ENCODE measurements at places on chromosomes 7 and 10.

GRCh38 chr7:80770061-80770460 is 131.6 kb downstream of the CD36 start:
- DNase-seq: no peak

DNA sequence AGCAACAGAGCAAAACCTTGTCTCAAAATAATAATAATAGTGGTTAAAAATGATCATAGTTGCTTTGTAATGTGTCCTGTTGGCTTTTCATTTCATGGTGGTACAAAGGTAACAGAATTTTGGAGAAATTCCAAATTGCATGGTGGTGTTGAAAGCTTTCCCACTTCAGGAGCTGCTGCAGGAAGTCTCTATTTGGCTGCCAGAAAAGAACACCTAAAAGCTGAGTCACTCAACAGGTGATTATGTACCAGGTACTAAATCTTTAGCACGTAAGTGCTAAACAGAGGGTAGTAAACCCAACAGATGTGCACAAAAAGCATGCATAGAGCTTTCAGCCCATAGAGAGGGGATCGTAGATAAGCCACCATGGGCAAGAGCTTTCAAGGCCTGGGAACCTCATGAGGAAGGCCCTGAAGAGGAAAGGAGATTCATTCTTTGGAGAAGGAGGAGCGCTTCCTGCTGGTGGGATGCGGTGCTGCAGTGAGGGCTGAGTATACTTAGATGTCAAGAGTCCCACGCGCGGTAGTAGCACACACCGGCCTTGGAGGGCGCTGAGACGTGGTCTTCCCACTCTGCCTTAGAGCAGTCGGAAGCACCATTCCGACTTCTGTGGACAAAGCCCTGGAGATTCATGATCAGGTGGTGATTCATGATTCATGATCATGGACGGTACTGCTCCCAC is 118.7 kb downstream of the RALA start:
- DNase-seq: peak; percentile 55

DNA sequence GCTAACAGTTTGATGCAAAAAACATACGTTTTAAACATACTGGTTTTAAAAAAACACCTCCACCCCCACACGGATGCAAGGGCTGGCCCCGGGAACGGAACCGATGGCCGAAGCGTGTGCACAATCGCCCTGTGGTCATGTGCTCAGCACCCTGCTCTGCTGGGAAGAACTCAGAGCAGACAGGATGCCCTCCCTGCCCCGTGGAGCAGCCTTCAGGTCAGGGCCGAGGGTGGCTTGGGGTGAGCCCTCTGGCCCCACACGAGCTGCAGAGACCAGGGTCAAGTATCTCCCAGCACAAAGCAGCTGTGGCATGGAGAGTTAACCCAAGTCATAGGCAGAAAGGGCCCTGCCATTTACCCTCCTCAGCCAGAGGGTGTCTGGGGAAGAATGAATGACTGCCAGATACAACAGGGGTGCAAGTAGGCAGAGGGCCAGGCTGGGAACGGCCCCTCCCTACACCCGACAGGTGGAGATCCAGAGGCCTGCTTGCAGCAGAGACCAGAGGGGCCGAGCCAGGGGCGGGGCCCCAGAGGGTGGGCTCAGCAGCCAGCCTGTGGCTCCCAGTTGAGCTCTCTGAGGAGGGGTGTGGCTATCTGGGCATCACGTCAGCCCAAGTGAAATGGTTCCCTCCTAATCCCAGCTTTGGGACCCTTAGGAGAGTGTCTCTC is 56.8 kb downstream of the ZRANB1 start:
- no peak for DNase-seq

- peak; percentile 19 for DNase-seq
Observed at GRCh38 chr10:78362406-78363022, 328.9 kb downstream of the RPS24 start.

GRCh38 chr7:5397736-5398135 is 25.9 kb downstream of the TNRC18 start:
- DNase-seq: peak; percentile 48

DNA sequence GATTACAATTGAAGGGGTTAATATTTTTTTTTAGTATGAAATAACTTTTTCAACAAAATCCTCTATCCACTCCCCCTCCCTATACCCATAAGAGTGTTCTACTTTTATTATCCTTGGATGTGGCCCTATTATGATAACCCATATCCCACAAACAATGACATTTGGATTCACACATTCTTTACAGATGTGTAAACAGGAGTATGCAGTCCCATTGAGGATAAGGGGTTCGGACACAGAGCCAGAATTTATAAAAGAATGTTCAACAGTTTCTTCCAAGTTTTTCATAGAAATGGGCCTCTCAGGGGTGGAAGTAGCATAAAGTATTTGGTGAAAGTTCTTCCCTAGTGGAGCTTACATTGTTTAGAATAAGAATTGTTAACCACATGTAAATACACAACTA is 16.1 kb upstream of the PCLO start:
- DNase-seq: no peak

DNA sequence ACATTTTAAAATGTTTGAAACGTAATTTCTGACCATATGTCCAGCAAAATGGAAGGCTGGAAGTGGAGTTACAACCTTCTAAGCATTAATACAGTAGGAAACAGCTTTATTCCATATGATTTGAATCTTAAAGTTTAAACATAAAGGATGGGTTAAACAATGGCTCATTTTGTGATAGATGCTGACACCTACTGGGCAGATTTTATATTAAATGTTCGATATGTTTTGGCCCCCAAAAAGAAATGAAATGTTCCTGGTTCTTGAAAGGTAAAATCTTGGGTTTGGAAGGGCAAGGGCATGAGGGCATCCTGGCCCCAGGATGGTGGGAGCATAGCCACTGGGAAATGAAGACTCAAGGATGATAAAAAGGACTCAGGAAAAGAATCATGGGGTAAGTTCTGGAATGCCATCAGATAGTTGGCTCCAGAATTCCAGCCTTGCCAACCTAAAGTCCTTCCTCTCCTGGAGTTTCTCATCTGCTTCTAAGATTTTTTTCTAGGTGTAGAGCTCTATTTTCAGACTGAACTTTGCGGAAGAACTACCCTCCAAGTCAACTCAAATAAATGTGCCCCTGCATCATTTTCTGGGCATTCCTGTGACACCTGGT is 34.6 kb upstream of the SLC35G1 start:
- DNase-seq: peak; percentile 5

- DNase-seq: no peak
Observed at GRCh38 chr10:66463611-66464010, 462.2 kb upstream of the LRRTM3 start.

- DNase-seq: no peak
Observed at GRCh38 chr10:44352316-44353127, 32.4 kb downstream of the CXCL12 start.

DNA sequence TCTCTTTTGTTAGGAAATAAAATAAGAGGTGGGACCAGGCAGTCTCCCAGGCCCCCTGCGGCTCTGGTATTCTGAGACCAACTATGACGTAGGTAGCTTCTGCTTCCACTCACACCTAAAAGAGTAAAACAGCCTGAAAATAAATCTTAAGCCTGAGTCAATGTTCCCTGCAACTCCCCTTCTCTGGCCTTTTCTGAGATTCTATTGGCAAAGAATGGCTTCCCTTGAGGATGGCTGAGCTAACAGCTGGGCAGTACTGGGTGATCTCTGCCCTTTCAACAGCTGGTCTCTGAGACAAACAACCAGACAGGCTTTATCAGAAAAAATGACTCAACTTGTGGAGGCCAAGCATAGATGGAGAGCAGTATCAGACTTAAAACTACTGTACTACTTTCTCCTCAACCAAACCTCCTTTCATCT is 58.7 kb downstream of the CREB3L2 start:
- peak; percentile 43 for DNase-seq

GRCh38 chr7:119720541-119720940 is 552.4 kb upstream of the KCND2 start:
- no peak for DNase-seq

GRCh38 chr7:112422842-112423496 is 27.3 kb upstream of the IFRD1 start:
- peak; percentile 60 for DNase-seq

DNA sequence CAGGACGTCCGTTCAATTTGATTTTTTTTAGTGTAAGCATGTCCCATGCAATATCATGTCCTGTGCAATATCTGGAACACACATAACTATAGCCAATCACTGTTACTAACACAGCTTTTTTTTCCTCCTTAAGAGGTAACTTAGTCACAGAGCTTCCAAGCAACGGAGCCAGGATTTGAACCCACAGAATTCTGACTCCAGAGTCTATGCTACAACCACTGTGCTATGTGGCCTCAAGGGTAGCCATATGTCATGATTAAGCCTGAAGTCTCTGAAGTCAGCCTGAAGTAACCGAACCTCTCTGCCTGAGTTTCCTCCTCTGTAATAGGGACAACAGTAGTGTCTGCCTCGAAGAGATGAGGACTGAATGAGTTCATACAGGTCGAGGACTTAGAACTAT is 42.2 kb upstream of the TCF7L2 start:
- no peak for DNase-seq

- peak; percentile 59 for DNase-seq
Observed at GRCh38 chr10:43292755-43293676, 26.2 kb upstream of the RASGEF1A start.

DNA sequence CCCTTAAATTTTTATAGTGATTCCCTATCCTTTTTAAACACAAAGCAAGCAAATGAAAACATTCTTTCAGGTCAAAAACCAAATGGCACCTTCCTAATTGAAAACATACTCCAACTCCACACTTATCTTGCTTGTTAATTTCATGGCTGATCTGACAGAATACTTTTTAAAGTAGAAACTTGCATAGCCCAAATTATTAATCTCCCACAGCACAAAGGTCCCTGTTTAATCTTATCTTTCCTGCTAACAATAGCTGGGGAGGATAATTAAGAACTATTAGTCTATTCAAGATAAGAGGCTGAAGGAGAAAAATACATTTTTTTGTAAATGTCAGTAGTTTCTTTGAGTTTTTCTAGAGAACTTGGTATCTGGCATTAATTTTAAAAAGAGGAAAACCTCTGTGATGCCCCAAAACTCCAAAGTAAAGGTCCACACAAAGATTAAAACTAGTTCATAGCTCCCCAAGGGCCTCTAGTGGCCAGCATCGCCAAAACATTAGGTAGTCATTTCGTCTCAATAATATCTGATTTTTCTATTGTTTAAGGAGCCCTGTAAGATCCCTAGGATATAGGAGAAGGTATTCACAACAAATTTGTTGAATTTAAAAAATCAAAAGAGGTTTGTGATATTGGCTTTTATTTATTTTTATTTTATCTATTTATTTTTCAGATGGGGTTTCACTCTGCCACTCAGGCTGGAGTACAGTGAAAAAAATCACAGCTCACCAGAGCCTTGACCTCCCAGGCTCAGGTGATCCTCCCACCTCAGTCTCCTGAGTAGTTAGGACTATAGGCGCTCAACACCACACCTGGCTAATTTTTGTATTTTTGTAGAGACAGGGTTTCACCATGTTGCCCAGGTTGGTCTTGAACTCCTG is 14.7 kb downstream of the CDNF start:
- peak; percentile 56 for DNase-seq

- DNase-seq: no peak
Observed at GRCh38 chr7:140403878-140404564, at the start of gene RAB19. TSS of gene RAB19 (plus strand) at chr7:140404058. CDS start at chr7:140407647, 3,589 bp downstream.

GRCh38 chr10:117685431-117685830 is 142.9 kb downstream of the EMX2 start:
- DNase-seq: no peak

DNA sequence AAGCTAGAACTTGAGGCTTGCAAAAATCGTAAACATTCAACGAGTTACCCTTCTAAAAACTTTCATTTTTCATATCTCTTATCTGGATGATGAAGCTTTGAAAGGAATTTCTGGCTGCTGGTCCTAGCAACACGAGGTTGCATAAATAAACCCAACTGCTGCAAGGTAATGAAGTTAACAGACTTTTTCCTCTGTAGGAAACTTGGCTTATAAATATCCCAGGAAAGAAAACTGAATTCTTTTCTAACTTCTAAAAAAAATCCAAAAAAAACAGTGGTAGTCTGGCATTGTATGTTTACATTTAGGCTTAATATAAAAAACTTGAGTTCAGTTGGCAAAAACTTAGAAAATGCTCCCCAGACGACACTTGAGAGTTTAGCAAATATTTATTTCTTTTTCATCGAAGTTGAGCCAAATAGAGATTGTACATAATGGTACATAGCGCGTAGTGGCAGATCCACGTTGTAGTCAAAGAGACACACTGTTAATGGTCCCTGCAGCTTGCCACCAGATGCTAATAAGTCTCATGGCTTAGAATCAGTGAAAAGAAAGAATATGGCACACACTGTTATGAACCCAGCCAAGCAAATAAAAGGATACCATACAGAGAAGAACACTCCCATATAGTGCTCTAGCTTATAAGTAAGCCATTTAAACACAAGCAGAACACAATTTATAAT is 200.3 kb upstream of the PCLO start:
- DNase-seq: no peak

DNA sequence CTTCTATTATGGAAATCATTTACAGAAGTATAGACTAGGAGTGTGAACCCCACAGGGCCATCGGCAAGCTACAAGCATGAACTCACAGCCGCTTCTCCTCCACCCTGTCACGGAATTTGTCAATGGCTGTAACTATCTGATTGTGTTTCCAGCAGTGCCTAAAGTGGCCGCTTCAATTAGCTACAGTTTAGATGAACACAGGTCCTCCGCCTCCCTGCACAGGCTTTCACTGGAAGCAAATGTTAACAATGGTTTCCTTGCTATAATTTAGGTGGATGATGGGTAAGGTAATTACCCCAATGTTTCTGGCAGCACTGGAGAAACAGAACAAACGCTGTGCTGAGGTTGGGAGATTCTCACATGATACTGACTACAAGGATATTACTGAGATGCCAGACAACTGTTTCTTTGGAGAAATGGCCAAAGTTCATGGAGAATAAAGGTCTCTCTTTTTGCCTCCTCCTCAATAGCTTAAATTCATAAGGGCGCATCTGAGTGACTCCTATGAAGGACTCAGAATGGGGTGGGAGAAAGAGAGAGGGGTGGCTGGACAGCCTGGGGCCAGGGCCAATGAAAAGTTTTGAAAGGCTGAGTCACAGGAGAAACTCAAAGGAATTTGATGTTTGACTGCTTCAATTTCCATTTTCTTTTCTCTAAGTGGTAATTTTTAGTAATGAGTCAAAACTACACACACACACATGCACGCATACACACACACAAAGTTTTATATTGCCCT is 78.9 kb downstream of the SVIL start:
- no peak for DNase-seq

- DNase-seq: no peak
Observed at GRCh38 chr10:3907514-3907913, 122.5 kb upstream of the KLF6 start.

GRCh38 chr10:34814913-34815184 is 247 bp downstream of the PARD3 start:
- DNase-seq: no peak

GRCh38 chr10:87608756-87609155 is 50.9 kb upstream of the PAPSS2 start:
- no peak for DNase-seq

- DNase-seq: no peak
Observed at GRCh38 chr10:89427629-89428028, 13.3 kb downstream of the IFIT5 start.

DNA sequence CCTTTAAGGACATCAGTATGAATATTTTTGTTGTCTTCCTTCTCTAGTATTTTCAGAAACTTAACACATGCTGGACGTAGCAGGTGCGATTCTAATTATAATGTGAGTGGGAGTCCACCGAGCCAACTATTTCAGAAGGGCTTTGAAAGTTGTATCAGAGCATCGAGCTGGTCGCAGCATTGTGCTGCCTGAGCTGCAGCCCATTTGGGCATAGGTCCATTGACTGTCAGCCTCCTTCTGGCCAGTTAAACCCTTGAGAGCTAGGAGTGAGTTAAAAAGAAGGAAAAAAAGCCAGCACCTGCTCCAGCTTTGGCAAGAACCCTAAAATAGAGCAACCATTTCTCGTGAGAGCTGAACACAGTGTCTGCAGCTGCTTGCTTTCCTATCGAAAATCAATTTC is 47.8 kb downstream of the SLC35G1 start:
- DNase-seq: no peak

- DNase-seq: peak; percentile 27
Observed at GRCh38 chr7:47153058-47153457, 428.9 kb downstream of the TNS3 start.

All from hematopoietic multipotent progenitor cell treated with erythropoietin and hydrocortisone succinate and interleukin-3 and kit ligand, for 8 days (in vitro differentiated cells).